NCI-H1105 treated with DMSO at 0.1 percent for 48 hours (cell line): ENCODE measurements at places on chromosomes 1 and 21.

- DNase-seq = no peak
These were observed 42.8 kb downstream of the ZZZ3 start for GRCh38 chr1:77639557-77640069.

DNA sequence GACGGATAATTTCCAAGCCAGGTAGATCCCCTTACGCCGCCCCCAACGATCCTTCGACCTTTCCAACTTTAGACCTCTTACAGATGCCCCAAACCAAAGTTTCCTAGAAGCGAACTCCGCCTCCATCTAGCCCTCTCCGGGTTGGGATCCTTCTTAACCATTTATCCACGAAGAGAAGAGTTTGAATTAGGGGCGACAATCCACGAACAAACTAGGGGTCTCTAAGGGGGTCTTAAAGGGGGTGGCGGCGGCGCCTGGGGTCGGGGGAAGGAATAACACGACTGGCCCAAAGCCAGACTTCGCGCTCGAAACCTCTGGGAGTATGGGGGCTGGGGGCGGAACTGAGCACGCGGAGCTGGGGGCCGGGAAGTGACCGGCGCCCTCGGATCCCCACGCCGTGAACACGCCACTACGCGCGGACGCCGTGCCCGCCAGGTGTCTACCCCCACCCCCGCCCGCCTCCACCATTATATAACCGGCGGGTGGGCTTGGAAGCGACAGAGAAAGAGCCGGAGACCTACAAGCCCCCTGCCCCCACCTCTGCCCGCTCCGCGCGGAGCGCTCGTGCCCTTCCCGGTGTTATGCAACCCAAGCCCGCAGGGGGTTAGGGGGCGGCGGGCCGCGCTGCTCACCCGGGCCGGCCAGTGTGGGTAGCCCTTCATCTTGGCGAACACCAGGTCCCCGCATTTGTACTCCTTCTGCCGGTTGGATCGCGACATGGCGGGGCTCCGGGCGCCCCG, 594 bp downstream of the HDGF start:
- peak; percentile 31 for DNase-seq

DNA sequence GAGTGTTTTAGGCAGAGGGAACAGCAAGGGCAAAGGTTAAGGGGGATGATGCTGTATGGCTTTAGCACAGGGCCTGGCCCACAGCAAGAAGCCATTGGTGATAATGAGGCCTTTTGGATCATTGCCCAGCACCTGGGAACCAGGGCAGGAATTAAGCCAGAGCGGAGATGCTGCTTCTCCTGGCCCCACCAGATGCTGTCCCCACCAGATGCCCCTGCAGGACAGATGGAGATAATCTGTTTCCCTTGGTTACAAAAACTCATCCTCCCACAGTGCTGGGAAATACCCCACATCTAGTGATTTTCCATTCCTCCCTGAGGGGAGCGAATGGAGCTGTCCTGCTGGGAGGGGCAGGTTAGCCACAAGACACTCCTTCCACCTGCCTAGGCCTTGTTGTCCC, 18.8 kb downstream of the OPRD1 start:
- DNase-seq = peak; percentile 78

DNA sequence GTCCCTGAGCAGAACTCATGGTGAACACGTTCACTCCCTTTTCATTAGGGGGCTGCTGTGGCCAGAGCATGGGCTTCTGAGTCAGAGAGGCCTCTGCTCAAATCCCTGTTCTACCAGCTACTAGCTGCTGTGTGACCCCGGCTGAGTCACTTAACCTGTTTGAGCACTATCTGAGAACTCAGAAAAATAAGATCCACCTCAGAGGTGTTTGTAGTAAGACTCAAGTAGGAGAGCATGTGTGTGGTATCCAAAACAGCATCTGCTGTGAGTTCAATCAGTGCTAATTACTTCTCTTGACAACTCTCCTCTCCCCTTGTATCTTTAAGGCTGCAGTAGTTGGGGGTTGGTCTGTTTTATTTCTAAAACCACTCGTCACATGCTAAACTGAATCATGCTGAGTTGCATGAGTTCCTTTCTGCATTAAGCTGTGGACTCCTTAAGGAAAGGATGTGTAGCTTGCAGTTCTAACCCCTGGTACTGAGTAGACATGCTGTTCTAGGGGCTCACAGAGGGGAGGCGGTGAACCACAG, 39.7 kb upstream of the JUN start:
- no peak for DNase-seq

DNA sequence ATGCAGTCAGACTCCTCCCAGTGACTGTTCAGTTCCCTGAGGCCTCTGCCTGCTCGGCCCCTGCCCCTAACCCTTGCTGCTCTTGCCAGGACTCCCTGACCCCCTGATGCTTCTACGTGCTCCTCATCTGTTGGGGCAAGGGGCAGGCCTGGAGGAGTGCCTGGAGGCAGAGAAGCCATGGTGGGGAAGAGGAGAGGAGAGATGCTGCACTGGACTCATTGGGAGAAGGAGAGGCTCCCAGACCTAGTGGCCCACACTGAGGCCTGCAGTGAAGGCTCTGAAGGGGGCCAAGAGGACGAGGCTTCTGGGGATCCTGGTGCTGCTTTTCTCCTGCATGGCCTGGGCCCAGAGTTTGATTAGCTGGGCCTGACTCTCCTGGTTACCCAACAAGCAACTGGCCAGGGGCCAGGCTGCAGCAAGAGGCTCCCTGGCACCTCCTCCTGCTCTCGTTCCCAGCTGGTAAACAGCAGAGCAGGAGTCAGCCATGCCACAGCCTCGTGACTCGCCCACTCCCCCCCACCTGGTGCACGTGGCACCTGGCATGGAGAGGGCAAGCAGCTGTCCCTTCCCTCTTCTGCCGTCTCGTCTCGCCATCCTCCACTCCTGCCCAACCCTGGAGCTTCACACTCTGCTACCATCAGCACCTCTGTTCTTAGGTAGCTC, 847 bp upstream of the RORC start:
- DNase-seq = peak; percentile 88

DNA sequence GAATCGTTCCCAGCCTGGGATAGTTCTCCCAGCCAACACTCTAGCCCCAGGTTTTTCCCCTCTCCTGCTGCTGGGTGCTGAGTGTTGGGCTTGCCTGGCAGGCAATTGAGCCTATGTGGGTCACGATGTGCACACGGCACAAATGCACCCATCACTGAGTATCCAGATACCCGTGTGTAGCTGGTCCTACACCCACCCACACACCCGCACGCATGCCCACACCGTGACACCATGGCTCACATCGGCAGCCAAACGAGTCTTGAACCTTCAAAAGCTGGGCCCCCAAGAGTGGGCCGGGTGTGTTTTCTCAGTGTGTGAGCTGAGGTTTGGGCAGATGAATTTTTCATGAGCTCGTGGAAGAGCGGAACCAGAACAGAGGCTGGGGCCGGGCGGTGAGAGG, 188.5 kb downstream of the GRIK3 start:
- DNase-seq = no peak

- no peak for DNase-seq
These were observed 3.1 kb downstream of the CCDC190 start for GRCh38 chr1:162857850-162858249.

- no peak for DNase-seq
These were observed 4.2 kb upstream of the BCL10 start for GRCh38 chr1:85280636-85281035.

- DNase-seq = no peak
These were observed 16.7 kb downstream of the HSD11B1 start for GRCh38 chr1:209721323-209721722.

- no peak for DNase-seq
These were observed 19.6 kb upstream of the C1orf159 start for GRCh38 chr1:1135339-1136136.

DNA sequence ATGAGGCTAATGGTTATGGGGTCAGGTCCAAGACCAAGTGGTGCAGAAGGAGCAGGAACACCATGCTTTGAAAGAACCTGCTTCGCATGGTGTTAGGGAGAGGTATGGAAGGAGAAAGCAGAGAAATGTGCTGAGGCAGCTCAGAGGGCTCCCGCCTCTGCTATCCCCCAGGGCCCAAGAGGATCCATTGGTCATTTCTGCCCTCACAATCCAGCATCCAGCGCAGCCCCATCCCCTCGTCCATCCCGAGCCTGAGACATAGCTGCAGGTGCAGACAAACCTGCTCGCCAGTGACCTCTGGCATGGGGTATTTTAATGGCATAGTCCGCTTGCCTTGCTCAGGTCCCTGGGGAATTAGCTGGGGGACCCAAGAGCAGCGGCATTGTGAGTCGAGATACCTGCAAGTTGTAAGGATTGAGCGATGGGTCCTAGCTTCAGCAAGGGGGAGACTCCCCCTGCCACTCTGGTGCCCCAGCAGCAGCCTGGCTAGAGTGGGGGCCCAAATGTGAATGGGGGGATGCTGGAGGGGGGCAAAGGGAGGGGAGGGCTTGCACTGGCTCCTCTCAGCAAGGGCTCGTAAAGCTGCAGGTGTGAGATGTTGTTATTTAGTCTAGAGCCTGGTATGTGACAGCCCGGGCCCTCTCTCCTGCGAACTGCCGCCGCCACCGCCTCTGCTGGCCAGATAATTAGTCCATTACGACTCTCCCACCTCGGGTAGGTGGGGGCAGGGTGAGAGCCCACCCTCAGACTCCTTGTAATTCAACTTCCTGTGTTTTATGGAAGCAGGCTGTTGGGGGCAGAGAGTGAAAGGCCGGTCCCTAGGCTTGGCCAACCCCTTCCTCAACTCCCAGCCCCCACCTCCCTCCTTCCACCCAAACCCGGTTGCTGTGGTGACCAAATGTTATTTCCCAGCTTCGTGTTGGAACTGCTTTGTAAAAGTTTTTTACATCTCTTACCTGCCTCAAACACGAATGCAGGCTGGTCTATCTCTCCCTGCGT, 118.8 kb downstream of the RNF220 start:
- DNase-seq = no peak

GRCh38 chr21:42381347-42381984, 14.4 kb downstream of the TMPRSS3 start:
- DNase-seq = peak; percentile 56

GRCh38 chr1:228279722-228280105, 71.9 kb downstream of the OBSCN start:
- no peak for DNase-seq

DNA sequence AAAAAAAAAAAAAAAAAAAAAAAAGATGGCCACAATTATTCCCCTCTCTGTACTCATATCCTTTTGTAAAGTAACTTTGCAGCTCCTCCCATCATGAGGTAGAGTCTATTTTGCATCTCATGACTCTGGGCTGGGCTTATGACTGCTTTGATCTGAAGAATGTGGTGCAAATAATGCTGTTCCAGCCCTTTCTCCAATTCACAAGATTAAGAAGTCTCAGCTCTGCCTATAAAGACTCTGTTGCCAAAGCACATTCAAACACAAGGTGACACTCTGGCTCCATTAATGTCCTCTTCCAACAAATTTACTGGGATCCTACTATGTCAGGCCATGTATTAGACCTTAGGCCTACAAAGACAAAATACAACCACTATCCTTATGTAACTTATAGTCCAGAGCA, 64.8 kb upstream of the PTCH2 start:
- DNase-seq = no peak

- DNase-seq = no peak
These were observed 30.2 kb downstream of the NEK7 start for GRCh38 chr1:198186916-198187580.

DNA sequence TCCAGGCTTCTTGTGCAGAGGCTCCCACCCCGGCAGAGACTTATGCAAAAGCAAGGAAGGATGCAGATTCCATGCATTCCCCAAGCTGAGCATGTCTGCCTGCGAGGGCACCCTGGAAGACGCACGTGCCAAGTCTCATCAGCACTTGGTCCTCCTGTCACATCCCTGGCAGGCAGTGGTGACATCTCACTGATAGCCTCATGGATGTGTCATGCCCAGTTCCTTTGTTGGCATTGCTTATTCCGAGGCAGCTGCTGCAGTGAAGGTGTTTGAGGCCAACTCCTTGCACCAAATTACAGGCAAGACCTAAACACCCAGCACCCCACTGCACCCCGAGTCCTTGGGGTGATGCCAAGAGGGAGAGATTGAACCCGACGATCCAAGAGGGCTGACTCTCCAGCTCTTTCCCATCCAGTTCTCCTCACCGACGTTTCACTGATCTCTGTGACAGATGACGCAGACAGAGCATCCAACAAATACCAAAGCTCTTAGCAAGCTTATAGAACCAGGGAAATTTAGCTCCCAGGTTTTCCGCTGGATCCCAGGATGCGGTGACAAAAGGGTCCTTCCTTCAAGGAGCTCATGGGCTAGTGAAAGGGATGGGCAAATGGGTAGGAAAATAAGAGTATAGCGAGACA, 611.1 kb downstream of the AJAP1 start:
- DNase-seq = no peak

GRCh38 chr1:62481681-62482080, 44.8 kb downstream of the USP1 start:
- no peak for DNase-seq

GRCh38 chr1:84947536-84948410, 49.1 kb downstream of the MCOLN2 start:
- no peak for DNase-seq

GRCh38 chr1:203217139-203217655, 12.3 kb downstream of the CHIT1 start:
- DNase-seq = no peak

DNA sequence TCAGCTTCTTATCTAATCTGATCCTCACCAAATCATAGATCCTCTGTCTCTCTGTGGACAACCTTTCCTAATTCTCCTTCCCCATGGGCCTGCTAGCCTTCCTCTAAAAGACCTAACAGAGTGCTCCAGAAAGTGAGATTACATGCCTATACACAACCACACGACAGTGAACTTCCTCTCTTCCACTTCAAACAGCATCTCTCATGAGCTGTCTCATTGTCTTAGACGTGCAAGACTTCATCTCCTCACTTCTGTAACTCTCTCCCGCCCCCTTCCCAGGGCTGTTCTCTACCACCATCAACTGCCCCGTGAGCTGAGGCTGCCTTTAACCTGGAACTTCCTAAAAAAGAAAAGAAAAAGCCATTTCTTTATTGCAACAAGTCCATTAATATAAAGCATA, 14.1 kb upstream of the A3GALT2 start:
- no peak for DNase-seq

DNA sequence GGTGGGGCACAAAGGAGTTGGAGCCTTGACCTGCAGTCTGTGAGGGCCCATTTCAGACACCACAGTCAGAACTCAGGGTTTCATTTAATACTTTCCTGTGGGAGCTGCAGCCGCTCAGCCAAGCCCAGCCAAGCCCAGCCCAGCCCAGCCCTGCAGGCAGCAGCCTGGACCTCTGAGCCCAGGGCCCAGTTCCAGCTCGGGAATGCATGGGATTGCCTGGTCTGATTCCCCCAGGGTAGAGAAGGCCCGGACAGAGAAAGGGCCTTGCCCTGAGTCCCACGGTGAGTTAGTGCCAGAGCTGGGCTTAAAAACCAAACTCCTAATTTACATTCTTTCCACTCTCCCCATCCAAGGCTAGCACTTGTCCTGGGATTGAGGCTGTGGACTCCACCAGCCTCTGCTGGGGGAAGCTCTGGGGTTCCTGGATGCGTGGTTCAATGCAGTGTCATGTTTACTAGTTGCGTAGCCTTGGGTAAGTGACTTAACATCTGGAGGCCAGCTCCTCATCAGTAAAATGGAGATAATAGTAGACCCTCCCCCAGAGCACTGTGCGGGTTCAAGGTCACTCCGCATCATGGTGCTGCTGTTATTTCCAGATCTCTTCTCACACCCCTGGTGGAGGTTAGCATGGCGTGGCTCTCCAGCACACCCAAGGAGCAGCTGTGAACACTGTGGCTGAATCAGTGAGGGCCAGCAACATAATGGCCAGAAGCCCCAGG, 29.2 kb upstream of the PKP1 start:
- DNase-seq = no peak

GRCh38 chr1:231723146-231723545, 96.6 kb downstream of the DISC1 start:
- no peak for DNase-seq

- no peak for DNase-seq
These were observed 462.4 kb upstream of the RGS18 start for GRCh38 chr1:191695865-191696264.
